ENCODE measurements at places on chromosomes 5 and 9.
A peak's percentile ranks its signal among the peaks of the same experiment; 100 is the strongest.

- peak; percentile 10 for DNase-seq
Measured at GRCh38 chr5:151556806-151557205, 34.3 kb downstream of the FAT2 start.

DNA sequence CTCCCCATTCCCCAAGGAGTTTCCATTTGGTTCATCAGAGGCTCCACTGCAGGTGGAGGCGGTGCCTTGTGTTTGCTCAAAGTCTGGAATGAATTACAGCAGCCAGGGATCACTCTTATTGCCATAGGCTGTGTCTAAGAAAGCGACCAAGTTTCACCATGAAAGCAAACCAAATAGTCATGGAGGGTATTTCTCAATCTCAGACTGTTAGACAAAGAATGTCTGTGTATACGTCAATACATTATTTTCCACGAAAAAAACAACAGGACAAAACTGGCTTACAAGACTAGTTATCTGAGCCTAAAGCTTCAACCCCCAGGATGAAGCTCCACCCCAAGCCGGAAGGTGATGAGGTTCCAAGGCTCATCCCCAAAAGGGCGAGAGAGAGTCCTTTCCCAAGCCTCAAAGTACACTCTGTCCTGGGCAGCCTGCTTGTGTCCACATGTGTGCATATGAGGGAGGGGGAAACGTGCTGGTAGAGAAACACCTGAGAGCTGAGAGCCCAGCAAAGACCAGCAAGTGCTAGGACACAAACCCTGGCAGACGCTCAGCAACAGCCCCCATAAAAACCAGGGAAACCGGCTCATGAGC is 4.3 kb downstream of the B4GALT1 start:
- DNase-seq, result no peak

- no peak for DNase-seq
Measured at GRCh38 chr5:144468571-144468970, 297.9 kb downstream of the KCTD16 start.

DNA sequence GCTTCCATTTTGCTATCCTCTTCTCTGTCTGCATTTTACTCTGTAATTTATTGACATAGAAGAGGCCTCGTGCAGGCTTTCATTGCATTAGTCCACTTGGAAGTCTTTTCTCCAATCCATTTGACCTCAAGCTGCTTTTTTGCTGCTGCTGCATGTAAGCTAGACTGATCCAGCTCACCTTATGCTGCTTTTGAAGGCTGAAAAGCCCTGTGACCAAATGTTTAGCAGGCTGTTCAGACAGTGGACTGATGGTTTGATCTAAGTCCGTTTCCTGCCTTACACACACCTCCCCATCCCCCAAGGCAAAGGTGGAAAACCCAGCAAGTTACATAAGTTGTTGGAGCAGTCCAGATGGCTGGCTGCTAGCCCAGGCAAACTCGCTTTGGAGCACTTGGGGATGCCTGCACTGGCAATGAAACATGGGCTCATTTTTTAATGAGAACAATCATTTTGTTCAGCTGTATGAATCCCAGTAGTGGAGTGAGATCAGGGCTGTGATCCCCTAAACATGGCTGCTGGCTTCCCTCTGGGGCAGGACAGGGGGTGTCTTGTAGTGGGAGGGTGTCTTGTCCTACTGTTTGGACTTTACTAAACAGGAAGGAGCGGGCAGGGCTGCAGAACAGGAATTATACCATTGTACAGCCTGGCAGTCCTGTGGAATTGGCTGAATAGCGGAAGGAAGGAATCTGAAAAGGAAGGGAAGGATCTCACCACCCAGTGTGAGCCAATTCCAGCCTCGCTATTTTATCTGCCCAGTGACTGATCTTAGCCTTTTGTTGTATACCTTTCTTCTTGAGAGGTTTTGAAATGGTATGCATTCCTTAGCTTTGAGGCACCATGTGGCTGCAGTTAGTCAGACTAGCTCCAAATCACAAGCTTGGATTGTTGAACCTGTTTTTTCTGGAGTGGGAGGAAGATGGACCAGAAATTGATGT is 212.0 kb downstream of the ARHGAP26 start:
- peak; percentile 69 for DNase-seq

- no peak for DNase-seq
Measured at GRCh38 chr5:106408141-106408540, 1262.6 kb downstream of the EFNA5 start.

- DNase-seq, result no peak
Measured at GRCh38 chr5:122780296-122780695, 5.4 kb downstream of the SNX2 start.

DNA sequence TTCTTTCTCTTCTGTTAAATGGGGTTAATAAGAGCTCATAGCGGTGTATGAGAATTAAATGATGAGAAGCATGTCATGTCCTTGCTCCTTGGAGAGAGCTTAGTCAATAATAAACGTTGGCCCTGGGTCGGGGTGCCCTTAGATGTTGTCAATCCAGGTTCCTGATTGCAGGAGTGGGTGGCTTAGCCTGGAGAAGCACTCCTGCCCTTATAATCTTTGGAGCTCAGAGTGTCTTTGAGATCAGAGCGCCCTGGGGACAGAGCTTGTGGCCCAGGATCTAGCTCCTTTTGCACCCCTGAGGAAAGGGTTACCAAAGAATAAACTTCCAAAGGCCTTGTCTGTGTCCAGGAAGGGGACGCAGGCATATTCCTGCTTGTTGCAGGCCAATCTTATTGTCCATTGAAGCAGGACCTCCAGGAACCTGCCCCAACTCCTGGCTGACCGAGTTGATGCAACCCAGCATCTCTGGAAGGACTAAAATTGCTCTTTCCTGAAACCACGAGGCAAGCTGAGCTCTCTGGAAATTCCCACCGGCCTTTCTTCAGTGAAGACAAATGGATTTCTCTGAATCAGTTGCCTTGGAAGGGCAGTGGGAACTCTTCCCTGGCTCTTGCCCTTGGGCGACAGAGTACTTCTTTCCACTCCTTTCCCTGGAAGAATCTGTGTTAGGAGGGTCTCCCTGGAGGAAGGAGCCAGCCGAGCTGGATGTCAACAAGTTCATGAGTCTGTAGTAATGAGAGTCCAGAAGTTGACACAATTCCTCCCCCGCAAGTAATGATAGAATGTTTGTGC is 6.4 kb upstream of the AMBP start:
- DNase-seq, result no peak

DNA sequence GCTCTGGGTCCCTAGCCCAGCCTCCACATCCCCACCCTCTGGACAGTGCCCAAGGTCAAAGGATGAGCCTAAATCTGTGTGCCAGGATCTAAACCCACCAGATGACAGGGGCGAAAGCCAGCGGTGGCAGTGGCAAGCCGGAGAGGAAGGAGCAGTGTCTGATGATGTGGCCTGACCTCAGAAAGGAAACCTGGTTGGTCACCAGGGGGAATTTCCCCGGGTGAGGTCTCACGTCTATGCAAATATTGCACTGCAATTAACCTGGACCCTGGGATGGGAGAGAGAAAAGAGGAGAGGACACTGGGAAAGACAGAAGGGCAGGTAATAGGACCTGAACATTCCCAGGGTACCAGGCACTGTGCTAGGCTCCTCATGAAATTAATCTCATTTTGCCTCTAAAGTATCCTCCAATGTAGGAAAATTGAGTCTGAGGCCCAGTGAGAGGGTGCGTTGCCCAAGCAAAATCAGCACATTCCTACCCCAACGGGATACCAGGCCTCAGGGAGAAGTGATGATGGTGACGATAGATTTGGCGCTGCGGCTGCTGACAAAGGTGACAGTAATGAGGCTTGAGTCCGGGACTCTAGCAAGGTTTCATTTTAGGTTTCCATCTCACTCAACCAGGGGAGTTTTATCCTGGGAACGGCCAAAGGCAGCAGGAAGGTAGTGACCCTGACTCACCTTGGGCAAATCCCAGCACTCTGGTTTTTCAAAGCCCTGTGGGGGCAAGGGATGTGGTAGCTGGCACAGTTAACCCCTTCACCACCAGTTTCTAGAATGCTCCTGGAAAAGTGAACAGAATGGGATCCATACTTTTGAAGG is 13.4 kb upstream of the TNIP1 start:
- DNase-seq, result no peak

DNA sequence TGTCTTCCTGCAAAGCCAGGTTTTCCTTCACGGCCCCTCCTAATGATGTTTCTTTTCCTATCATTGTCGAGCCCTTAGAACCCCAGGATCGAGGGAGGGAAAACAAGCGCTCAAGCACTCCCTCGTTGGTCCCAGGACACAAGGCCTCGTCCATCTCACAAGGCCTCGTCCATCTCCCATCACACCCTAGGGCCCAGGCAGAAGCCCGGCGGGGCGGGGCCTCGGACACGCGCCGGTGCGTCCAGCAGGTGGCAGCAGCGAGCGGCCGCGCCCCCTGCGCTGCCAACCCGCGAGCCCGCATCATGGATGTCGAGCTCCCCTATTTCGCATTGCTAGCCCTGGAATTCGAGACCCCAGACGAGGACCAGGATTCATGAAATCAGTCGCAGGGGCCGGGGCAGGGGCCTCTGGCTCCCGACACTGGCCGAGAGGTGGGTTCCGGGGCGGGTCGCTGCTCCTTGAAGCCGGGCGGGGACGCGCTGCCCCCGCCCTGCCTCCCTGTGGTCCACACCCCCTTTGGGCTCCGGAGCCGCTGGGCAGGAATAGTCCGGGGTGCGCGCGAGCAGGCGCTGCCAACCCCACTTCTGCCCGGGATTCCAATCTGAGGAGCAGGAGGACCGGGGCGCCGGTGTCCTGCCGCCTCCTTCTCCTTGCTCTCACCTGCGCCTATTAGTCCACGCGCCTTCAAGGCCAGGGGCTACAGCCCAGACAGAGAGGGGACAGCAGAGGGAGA is at the start of gene ABLIM3:
ABLIM3 (plus strand) TSS at position 270 of the 733 bp plus-strand sequence. CDS start 603 bp downstream, outside the sequence.
- DNase-seq, result peak; percentile 62

DNA sequence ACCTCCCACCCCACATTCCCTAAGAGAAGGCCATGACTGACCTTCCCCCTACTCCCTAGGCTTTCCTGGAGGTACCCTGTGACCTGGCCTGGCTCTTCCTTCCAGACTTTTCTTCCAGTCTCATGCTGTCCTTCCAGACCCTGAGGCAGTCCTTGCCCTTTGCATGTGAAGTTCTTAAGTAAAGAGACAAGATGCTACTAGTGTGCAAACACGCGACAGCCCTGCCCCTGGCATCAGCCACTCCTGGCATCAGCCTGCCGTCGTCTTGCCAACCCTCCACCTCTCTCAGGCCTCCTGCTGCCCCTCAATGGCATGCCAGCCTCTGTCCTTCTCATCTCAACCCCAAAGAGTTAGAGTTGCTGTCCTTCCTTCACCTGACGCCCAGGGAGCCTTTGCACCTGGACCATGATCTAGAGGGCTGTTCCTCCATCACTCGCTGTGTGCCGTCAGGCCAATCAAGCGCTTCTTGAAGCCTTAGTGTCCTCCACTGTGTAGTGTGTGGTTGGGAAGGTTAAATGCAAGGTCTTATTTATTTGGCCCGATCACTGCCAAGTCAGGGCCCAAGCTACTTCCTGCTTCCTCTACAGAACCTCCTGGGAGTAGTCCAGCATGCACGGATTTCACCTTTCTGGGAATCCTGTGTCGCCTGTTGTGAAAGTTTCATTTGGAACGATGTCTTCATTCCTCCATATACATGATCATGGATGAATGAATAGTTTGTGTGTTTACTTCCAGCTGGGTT is 61.9 kb downstream of the WWC1 start:
- DNase-seq, result no peak

- DNase-seq, result no peak
Measured at GRCh38 chr9:127178686-127179632, 56.5 kb upstream of the ANGPTL2 start.

GRCh38 chr9:120909904-120910303 is 16.7 kb downstream of the TRAF1 start:
- DNase-seq, result no peak

DNA sequence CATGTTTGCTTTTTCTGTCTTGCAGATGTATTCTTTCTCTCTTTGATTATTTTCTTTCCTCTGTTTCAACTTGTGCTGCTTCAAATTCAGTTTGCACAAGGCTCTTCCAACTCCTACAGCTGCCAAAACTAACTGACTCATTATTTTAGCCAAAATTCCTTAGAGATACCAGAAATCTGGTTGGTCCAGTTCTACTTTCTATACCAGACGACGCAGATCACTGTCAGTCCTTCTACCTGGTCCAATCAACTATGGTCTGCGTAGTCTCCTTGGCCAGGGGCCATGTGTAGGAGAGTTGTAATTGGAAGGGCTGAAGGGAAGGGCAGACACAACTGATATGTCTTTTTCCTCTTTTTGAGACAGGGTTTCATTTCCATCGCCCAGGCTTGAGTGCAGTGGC is 51.9 kb upstream of the JAK2 start:
- DNase-seq, result no peak

DNA sequence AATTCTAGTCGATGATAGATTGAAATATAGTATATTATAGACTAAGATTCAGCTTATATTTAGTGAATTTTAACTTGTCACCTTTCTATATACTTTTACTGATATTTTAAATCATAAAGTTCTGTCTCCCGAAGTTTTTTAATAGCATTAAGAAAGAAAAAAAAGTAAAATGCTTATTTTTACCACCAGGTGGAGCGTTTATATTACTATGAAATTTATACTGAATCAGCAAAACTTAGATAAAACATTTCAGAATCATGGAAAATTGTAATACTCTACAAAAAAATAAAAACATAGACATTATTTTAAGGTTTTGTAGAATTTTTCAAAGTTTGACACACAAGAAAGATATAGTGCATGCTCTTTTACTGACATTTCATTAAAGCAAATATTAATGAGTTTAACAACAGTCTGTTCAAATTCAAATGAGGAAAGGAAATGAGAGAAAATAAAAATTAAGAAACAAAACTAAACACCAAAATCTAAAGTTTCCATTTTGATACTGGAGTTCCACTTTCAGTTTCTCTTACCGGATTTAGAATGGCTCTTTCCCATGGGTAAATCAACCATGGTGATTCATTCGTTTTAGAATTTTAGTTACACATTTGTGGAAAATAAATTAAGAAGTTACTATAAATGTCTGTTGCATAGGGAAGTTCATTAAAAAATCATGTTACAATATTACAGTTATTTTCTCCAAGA is 1035.3 kb downstream of the CDH12 start:
- peak; percentile 13 for DNase-seq

DNA sequence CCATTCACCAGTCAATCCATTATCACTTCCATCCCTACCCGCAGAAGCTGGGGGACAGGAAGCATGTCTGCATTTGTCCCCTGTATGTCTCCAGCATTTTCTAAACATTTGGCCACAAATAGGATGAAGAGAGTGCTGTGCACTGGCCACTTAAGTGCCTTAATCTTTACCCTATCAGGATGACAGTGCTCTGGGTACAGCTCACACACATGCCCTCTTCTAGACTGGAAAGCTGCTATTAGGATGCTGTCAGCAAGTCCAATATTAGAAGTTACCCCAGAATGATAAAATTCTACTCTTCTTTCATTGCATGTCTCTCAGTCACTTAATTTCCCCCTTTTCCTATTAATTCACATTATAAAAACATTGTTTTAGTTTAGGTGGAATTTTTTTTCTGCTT is 168.4 kb downstream of the RASEF start:
- no peak for DNase-seq

GRCh38 chr5:77957516-77957915 is 181.4 kb upstream of the TBCA start:
- no peak for DNase-seq

DNA sequence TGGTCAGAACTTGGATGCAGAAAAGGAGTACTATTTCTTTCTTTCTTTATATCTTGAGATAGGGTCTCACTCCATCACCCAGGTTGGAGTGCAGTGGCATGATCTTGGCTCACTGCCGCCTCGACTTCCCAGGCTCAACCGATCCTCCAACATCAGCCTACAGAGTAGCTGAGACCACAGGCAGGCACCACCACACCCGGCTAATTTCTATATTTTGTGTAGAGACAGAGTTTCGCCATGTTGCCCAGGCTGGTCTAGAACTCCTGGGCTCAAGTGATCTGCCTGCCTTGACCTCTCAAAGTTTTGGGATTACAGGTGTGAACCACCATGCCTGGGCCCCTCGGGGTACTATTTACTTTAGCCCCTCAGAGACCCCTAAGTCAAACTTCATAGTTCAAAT is 323.4 kb downstream of the TRPM3 start:
- DNase-seq, result no peak

Measured in midbrain (tissue), 1 donor.